ENCODE measurements at places on chromosomes 12 and 14. TPM values are rescaled to one million over a fixed set of nuclear protein-coding genes. Genes with fewer than 3 reads are reported as not detected.

DNA sequence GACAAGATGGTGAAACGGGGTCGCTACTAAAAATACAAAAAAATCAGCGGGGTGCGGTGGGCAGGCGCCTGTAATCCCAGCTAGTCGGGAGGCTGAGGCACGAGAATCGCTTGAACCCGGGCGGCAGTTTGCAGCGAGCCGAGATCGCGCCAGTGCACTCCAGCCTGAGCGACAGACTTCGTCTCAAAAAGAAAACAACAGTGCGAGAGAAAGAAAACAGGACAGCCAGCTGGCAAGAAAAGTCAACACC lies 633 bp upstream of the RNU4-2 start:
- no peak overlapping the region for H3K27ac ChIP-seq
- H3K4me1 ChIP-seq, result peaks cover 7% of the 10 kb centered on the region
- no peak overlapping the region for H3K4me3 ChIP-seq
- no peaks in the 10 kb centered on the region for H3K36me3 ChIP-seq
- no peak for DNase-seq
- H3K27me3 ChIP-seq, result no peaks in the 10 kb centered on the region

DNA sequence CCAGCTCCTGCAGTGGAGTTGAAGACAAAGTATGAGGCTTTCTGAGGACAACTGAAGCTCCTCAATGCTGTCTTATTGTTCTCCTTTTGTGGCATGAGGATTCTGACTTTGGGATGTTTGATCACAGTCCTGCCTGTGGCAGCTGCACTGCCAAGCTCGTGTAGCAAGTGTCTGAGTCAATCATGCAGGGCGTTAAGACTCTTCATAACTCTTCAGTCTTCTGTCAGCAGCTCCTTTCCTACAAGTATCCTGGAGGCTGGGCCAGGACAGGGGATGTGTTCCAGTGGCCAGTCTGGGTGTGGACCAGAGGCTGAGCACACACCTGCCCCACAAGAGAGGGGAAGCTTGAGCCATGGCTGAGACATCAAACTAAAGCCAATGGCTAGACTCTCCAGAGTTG lies 94.3 kb downstream of the PELI2 start:
- no peak for DNase-seq
- peaks cover 4% of the 10 kb centered on the region for H3K27me3 ChIP-seq
- H3K4me3 ChIP-seq, result no peak overlapping the region
- H3K4me1 ChIP-seq, result peaks cover 15% of the 10 kb centered on the region

The SYNE3 gene
- 1.9 TPM for total RNA-seq

DNA sequence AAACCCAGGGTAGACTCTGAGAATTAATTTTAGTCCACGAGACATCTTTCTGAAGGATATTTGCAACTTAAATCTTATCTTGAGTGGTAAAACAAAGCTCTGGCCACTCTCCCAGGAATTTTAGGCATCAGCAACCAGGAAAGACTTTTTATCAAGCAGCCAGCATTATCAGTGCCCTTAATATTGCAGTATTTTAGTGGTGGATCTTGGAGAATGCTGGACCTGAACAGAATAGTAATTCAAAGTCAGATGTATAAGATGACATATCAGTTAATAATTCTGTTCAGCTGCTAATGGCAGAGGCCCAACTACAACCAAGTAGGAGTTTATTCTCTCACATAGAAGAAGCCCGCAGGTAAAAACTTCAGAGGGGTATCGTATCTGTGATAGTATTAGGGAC lies 59.0 kb upstream of the CRY1 start:
- H3K36me3 ChIP-seq, result no peaks in the 10 kb centered on the region
- H3K27ac ChIP-seq, result no peak overlapping the region
- H3K4me3 ChIP-seq, result no peak overlapping the region
- no peaks in the 10 kb centered on the region for H3K4me1 ChIP-seq

The CLEC4C gene
- total RNA-seq, result not detected

GRCh38 chr12:121536054-121536898 lies 44.5 kb downstream of the KDM2B start:
- peak overlapping the region; percentile 96 for H3K27ac ChIP-seq
- no peaks in the 10 kb centered on the region for H3K27me3 ChIP-seq
- peak; percentile 77 for DNase-seq

GRCh38 chr14:68956724-68957123 lies 22.4 kb downstream of the ACTN1 start:
- no peaks in the 10 kb centered on the region for H3K36me3 ChIP-seq
- no peaks in the 10 kb centered on the region for H3K27me3 ChIP-seq
- no peak overlapping the region for H3K27ac ChIP-seq
- no peak overlapping the region for H3K4me3 ChIP-seq
- DNase-seq, result no peak
- H3K4me1 ChIP-seq, result peaks cover 61% of the 10 kb centered on the region

DNA sequence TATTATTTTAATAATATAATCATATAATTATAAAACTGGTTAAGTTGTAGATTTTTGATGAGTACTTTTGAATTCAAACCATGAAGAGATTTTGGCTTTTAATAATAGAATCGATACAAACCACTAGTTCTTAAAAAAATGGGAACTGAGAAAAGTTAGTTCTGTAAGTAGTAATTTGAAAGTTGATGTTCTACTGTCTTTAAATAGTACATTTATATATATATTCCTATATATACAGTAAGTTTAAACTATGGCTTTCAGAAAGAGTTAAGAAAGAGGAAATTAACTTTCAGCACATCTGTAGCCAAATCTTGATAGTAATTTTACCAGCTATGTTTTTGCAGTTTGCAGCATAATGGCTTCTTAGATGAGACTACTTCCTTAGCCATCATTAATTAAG lies 7.8 kb downstream of the LRRK2 start:
- H3K36me3 ChIP-seq, result no peaks in the 10 kb centered on the region
- H3K4me3 ChIP-seq, result no peak overlapping the region
- no peaks in the 10 kb centered on the region for H3K4me1 ChIP-seq
- H3K27ac ChIP-seq, result no peak overlapping the region
- H3K27me3 ChIP-seq, result no peaks in the 10 kb centered on the region

GRCh38 chr12:127127897-127128296 lies 1139.1 kb upstream of the TMEM132C start:
- no peak overlapping the region for H3K4me3 ChIP-seq
- no peak overlapping the region for H3K27ac ChIP-seq
- no peaks in the 10 kb centered on the region for H3K4me1 ChIP-seq

The FOXN4 gene
- total RNA-seq, result not detected

DNA sequence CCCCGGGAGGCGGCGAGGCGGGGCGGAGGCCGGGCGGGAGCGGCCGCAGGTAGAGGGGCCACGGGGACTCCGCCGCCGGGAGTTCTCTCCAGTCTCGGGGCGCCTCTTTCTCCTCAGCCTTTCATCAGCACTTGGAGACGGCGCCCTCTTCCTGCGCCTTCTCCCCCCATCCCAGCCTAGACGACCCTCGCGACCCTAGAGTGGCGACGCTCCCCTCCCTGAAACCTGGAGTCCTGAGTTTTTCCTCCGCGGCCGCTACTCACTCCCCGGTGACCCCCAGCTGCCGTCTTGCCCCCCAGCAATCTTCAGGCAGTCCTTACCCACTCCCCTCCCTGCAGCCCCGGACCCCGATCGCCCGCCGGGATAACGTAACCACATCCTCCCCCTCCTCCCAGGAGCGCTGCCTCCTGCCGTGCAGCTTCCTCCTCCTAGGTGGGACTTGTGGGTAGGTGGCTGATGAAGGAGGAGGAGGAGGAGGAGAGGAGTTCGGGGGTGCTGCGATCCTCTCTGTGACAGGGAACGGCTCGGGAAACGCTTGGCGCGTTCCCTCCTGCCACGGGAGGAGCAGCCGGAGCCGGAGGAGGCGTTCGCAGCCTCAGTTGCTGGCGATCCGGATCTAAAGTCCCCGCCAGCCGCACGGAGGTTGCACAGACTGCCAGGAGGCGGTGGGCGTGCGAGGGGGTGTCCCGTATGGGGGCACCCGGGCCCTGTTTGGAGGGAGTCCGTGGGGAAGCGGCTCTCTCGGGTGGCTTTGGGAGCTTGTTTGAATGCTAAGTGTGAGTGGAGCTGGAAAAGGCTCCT lies 891 bp downstream of the PLEKHA5 start:
- no peaks in the 10 kb centered on the region for H3K27me3 ChIP-seq
- H3K4me3 ChIP-seq, result peak overlapping the region; percentile 93
- peaks cover 29% of the 10 kb centered on the region for H3K4me1 ChIP-seq
- peaks cover 9% of the 10 kb centered on the region for H3K36me3 ChIP-seq
- peak; percentile 63 for DNase-seq

The LRP1-AS gene
- total RNA-seq, result not detected

The C14orf93 gene
- 14.0 TPM for total RNA-seq

- no peak overlapping the region for H3K27ac ChIP-seq
- H3K27me3 ChIP-seq, result no peaks in the 10 kb centered on the region
- no peak for DNase-seq
Measured at GRCh38 chr12:110379631-110380030, 23.9 kb downstream of the ANAPC7 start.

The GDF3 gene
- total RNA-seq, result not detected

DNA sequence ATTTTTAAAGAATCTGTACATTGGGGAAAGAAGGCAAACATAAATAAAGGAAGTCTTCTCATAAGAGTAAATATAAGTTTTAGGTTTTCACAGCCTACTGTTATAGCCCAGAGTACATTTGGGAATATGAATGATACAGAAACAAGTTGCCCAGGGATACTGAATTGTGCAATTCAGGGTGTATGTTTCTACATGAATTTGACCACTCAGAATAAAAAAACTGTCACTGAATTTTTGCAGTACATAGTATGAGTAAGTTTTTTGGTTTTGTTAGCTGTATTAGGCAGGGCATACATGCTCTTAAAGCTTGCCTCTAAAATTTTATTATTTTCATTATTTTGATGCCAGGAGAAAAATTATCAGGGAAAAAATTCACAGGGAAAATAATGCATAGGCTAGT lies 6.6 kb upstream of the PCNX4 start:
- no peak for DNase-seq
- H3K4me1 ChIP-seq, result no peaks in the 10 kb centered on the region
- no peaks in the 10 kb centered on the region for H3K27me3 ChIP-seq
- H3K4me3 ChIP-seq, result no peak overlapping the region
- H3K27ac ChIP-seq, result no peak overlapping the region
- no peaks in the 10 kb centered on the region for H3K36me3 ChIP-seq

The FOXG1 gene
- not detected for total RNA-seq

- H3K27ac ChIP-seq, result no peak overlapping the region
- H3K27me3 ChIP-seq, result no peaks in the 10 kb centered on the region
- no peaks in the 10 kb centered on the region for H3K4me1 ChIP-seq
- H3K4me3 ChIP-seq, result no peak overlapping the region
Measured at GRCh38 chr12:96465896-96466295, 23.5 kb upstream of the CFAP54 start.

The HNRNPA1 gene
- total RNA-seq, result 2,201 TPM

The COPZ1 gene
- total RNA-seq, result 145 TPM

DNA sequence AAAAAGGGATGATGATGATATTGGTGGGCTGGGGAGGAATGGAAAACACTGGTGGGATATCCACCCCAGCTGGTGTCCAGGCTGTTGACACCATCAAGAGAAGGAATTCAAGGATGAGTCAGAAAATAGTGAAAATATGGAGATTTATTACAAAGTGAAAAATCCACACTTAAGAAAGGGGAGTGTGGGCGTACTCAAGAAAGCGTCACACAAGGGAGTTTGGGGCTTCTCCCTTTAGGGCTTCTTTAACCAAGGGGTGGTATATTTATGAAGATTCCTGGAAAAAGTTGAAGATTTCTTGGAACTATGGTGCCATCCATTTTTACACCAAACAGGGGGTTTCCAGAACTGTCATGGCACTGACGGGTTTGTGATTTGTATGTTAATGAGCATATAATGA lies 63.1 kb upstream of the ARID2 start:
- no peak overlapping the region for H3K27ac ChIP-seq
- no peak for DNase-seq
- no peak overlapping the region for H3K4me3 ChIP-seq
- H3K36me3 ChIP-seq, result no peaks in the 10 kb centered on the region

The VRTN gene
- not detected for total RNA-seq

DNA sequence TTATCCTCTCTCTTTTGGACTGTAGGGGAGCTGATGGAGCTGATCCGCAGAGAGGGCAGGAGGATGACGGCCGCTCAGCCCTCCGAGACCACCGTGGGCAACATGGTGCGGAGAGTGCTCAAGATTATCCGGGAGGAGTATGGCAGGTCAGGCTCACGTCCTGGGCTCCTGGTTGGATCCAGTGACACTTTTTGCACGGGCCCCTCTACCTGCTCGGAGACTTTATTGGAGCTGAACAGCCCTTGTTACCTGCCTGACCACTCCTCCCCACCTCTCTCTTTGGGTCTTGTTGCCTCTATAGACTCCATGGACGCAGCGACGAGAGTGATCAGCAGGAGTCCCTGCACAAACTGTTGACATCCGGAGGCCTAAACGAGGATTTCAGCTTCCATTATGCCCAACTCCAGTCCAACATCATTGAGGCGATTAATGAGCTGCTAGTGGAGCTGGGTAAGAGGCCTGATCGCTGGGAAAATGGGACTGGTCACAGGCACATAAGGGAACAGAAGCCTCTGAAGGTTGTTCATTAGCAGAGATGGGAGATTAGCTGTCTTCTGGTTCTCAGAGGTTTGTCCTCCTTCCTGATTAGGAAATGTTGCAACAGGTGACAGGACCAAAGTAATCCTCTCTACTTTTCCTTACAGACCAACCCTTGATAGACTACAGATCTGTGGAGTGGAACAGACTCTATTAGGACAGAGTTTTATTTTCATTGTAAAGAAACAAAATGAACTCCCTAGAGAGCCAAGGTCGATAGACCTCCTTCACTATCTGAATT lies 718 bp downstream of the EIF2B2 start:
- peaks cover 29% of the 10 kb centered on the region for H3K36me3 ChIP-seq
- peaks cover 22% of the 10 kb centered on the region for H3K4me1 ChIP-seq
- no peak for DNase-seq
- H3K4me3 ChIP-seq, result peak overlapping the region; percentile 99
- H3K27ac ChIP-seq, result peak overlapping the region; percentile 98
- H3K27me3 ChIP-seq, result no peaks in the 10 kb centered on the region

DNA sequence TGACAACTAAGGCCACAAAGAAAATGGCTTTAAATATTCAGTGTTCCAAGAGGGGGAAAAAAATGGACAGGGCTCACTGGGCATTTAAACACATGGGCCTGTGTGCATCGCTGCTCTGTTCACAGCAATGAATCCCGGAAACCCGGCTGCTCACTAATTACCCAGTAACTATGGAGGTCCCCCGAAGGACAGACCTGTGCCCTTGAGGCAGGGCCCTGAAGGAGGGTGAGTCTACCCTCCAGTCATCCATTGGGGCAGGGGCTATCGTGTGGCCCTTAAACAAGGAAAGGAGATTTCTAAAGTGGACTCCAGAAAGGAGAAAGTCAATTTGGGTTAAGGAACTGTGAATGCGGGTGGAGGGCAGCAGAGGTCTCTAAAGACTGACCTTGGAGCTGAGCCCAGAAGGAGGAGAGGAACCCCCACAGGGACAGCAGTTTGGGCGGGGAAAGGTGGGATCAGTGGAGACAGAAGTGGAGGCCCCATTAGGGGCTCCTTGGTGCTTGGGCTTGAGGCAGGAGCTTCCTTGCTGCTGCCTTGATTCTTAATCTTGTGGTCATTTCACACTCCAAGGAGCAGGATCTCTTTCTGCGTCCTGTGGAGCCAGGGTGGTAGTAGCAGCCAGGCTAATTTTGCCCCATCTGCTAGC lies 1.4 kb upstream of the CLMN start:
- H3K36me3 ChIP-seq, result no peaks in the 10 kb centered on the region
- peaks cover 56% of the 10 kb centered on the region for H3K4me1 ChIP-seq
- DNase-seq, result no peak
- peak overlapping the region; percentile 74 for H3K4me3 ChIP-seq

- H3K4me3 ChIP-seq, result no peak overlapping the region
- peaks cover 20% of the 10 kb centered on the region for H3K27me3 ChIP-seq
- no peak overlapping the region for H3K27ac ChIP-seq
- no peaks in the 10 kb centered on the region for H3K4me1 ChIP-seq
- H3K36me3 ChIP-seq, result no peaks in the 10 kb centered on the region
Measured at GRCh38 chr14:56905282-56905681, 95.0 kb upstream of the OTX2 start.

The TRPV4 gene
- total RNA-seq, result 3.7 TPM

- H3K27ac ChIP-seq, result no peak overlapping the region
- H3K4me3 ChIP-seq, result no peak overlapping the region
- peaks cover 32% of the 10 kb centered on the region for H3K36me3 ChIP-seq
- peaks cover 4% of the 10 kb centered on the region for H3K4me1 ChIP-seq
- H3K27me3 ChIP-seq, result no peaks in the 10 kb centered on the region
Measured at GRCh38 chr12:26380897-26381296, 185.5 kb downstream of the SSPN start.
